Neural progenitor cell (in vitro differentiated cells): ENCODE measurements at places on chromosomes 2 and 18.

DNA sequence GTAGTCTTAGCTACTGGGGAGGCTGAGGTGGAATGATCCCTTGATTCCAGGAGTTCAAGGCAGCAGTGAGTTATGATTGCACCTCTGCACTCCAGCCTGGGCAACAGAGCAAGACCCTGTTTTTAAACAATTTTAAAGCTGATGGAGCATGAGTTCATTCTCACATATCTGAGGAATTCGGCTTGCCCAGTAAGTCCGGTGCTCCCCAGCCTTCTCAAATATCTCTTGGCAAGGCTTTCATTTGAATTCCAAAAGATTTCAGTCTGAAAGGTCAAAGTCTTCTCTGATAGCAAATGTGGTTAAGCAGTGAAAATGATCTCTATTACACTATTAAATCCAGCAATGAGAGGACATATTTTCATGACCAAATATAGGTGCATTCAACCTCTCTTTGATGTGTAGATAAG lies 27.9 kb downstream of the PIEZO2 start:
- DNase-seq = no peak
- no peaks in the 10 kb centered on the region for H3K27me3 ChIP-seq
- no peaks in the 10 kb centered on the region for H3K4me1 ChIP-seq
- H3K36me3 ChIP-seq = no peaks in the 10 kb centered on the region
- H3K4me3 ChIP-seq = no peak overlapping the region

- no peak overlapping the region for H3K4me3 ChIP-seq
Measured at GRCh38 chr18:26394047-26394654, 154.2 kb downstream of the KCTD1 start.

DNA sequence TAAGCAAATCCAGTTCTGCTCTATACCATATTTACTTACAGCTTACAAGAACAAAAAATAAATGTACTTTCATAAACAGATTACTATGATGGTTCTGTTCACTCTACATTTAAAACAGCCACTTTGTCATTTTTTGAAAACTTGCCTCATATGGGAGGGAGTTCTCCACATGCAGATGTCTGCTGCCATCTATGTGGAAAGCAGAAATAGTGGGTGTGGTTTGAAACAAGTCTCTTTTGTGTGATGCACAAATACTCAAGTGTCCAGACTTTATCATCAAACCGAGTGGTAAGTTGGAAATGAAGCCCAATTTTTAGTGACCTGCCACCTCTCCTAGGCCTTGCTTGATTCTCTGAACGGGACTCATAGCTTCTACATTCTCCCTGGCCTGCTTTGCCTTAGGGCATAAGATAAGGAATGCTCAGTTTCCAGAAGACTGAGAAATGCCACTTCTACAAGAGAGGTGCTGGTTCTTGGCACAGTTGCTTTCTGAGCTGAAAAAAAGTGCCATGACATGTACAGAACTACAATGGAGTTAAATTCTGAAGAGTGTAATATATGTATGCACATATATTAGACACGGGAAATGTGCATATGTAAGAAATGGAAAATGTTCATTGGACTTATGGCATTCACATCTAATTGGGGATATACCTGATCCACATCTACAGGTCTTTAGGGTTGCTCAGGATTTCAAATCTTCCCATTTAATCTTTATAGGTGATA lies 221.0 kb downstream of the SLC8A1 start:
- no peaks in the 10 kb centered on the region for H3K36me3 ChIP-seq
- no peak for DNase-seq
- H3K27ac ChIP-seq = no peak overlapping the region
- H3K4me3 ChIP-seq = no peak overlapping the region

- no peaks in the 10 kb centered on the region for H3K27me3 ChIP-seq
- H3K4me3 ChIP-seq = no peak overlapping the region
Measured at GRCh38 chr2:37415128-37415820, 70.8 kb downstream of the QPCT start.

- H3K36me3 ChIP-seq = no peaks in the 10 kb centered on the region
- H3K27me3 ChIP-seq = peaks cover 69% of the 10 kb centered on the region
- no peak overlapping the region for H3K4me3 ChIP-seq
Measured at GRCh38 chr2:29923110-29923721, 1.8 kb upstream of the ALK start.

DNA sequence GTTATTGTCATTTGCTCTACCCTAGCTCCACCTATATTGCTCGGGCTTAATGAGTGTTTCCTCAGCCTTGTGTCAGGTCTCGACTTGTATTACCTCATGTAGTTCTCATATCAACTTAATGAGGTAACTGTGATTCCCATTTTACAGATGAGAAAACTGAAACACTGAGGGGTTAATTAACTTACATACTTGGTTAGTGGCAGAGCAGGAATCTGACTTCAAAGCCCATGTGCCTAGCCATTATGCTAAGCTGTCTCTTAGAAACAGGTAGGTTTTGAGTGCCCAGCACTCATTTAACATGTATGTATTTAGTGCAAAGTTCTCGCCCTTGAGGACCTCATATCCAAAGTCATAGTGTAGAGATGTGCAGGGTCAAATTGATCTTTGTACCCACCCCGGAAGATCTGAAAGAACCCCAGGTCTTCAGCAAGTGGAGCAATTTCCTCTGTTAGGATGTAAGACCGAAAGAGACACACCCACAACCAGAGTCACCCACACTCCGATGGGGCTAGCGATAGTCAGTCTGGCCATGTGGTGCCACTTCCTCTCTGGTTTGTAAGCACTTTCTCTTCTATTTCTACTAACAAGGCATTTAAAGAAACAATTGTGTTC lies 121.0 kb upstream of the SLC39A10 start:
- H3K27me3 ChIP-seq = no peaks in the 10 kb centered on the region
- no peak overlapping the region for H3K4me3 ChIP-seq
- H3K27ac ChIP-seq = no peak overlapping the region
- no peaks in the 10 kb centered on the region for H3K4me1 ChIP-seq

DNA sequence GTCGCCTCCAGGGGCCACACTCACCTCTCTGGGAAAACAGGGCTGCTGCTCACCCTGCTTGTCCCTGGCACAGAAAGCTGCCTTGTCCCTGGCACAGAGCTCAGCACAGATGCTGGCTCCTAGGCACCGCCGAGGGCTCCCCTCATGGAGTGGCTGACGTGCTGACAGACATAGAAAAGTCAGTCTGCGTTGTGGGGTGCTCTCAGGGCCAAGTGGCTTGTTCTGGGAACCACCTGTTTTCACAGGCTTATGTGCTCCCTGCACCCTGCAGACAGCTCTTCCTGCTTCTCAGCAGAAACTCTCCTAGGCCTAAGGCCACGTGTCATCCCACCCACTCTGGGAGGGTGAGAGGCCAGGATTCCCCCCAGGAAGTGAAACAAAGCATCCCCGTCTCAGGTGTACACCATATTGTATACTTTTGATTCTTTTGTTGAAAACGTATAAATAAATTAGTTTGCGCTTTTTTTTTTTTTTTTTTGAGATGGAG lies 84.7 kb upstream of the TMEM200C start:
- H3K4me1 ChIP-seq = peaks cover 9% of the 10 kb centered on the region
- H3K27me3 ChIP-seq = no peaks in the 10 kb centered on the region
- no peaks in the 10 kb centered on the region for H3K36me3 ChIP-seq
- no peak overlapping the region for H3K4me3 ChIP-seq

DNA sequence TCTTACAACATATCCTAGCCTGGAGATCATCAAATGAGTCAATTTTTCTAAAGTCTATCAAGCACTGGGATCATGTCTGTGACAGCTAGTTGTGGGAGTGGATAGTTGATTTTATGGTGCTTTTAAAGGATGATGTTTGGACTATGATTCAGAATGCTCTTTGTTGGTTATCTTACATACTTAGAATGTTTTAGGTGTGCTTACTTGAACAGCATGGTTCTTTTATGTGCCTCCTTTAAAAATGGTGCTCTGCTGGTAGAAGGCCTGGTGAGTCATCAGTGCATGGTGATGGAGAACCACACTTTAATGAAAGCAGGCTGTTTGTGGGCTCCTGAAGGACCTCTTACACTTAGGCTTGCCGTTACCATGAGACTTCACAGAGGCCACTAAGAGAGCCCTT lies 682.7 kb upstream of the FANCL start:
- no peaks in the 10 kb centered on the region for H3K36me3 ChIP-seq
- no peak for DNase-seq
- no peaks in the 10 kb centered on the region for H3K27me3 ChIP-seq
- no peak overlapping the region for H3K4me3 ChIP-seq
- peaks cover 4% of the 10 kb centered on the region for H3K4me1 ChIP-seq
- no peak overlapping the region for H3K27ac ChIP-seq

- no peaks in the 10 kb centered on the region for H3K4me1 ChIP-seq
- no peak overlapping the region for H3K4me3 ChIP-seq
- H3K27me3 ChIP-seq = no peaks in the 10 kb centered on the region
- no peak for DNase-seq
Measured at GRCh38 chr2:80244905-80245584, 59.5 kb downstream of the LRRTM1 start.

GRCh38 chr18:28127763-28128658 lies 48.9 kb downstream of the CDH2 start:
- H3K27ac ChIP-seq = no peak overlapping the region
- peaks cover 44% of the 10 kb centered on the region for H3K4me1 ChIP-seq
- H3K36me3 ChIP-seq = no peaks in the 10 kb centered on the region
- H3K27me3 ChIP-seq = no peaks in the 10 kb centered on the region

DNA sequence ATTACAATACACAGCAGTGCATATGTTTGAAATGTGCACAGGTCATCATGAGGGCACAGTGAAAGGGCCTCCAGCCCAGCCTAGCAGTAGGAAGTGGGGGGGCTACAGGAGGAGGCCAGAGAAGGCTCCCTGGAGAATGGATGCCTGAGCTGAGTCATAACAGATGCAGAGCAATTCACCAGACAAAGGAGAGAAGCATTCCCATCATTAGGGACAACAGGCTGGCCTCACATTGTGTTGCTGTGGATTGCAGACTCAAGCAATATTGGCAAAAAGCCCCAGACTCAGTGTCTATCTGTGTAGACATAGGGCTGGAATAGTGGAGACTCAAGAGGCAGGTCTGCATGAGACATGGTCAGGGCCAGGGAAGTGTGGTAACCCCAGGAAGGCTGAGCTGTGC lies 329.9 kb downstream of the DLGAP1 start:
- DNase-seq = peak; percentile 40
- no peak overlapping the region for H3K4me3 ChIP-seq
- H3K4me1 ChIP-seq = peaks cover 58% of the 10 kb centered on the region
- H3K36me3 ChIP-seq = no peaks in the 10 kb centered on the region
- H3K27ac ChIP-seq = peak overlapping the region; percentile 91

DNA sequence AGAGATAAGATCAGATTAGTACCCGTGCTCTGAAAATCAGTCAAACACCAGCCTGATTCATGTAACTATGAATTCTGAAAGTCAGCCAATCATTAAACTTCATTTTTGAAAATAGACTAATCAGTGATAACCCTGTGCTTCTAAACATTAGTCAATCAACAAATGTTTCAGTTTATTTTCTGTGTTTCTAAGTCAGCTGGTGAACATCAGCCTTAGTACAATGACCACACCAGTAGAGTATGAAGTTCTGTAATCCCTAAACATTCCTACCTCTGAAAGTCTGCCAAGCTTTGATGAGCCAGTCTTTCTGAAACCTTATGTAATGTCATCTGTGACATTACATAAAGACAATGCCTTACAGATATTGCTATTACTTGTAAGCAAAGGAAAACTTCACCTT lies 807.4 kb upstream of the CRIM1 start:
- H3K36me3 ChIP-seq = no peaks in the 10 kb centered on the region
- no peak for DNase-seq
- H3K27me3 ChIP-seq = no peaks in the 10 kb centered on the region
- no peaks in the 10 kb centered on the region for H3K4me1 ChIP-seq

- H3K27ac ChIP-seq = no peak overlapping the region
- DNase-seq = no peak
- H3K27me3 ChIP-seq = no peaks in the 10 kb centered on the region
- H3K4me3 ChIP-seq = no peak overlapping the region
- no peaks in the 10 kb centered on the region for H3K36me3 ChIP-seq
Measured at GRCh38 chr2:39725401-39725800, 53.7 kb downstream of the THUMPD2 start.

DNA sequence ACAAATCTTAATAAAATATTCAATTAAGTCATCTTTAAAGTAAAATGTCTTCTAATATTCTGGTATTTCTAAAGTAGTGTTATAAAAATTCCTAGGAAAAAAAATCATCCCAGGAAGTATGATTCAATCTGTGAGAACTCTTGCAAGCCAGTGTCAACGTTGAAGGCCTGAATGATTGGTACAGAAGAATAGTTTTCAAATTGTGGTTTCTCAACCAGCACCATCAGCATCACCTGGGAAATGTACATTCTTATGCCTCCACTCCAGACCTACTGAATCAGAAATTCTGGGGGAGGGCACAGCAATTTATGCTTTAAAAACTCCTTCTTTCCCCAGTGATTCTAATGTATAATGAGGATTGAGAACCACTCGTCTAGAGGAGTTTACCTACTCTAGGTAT lies 62.3 kb upstream of the C2orf15 start:
- H3K4me3 ChIP-seq = no peak overlapping the region
- DNase-seq = no peak
- no peak overlapping the region for H3K27ac ChIP-seq
- no peaks in the 10 kb centered on the region for H3K36me3 ChIP-seq

- H3K4me1 ChIP-seq = peaks cover 27% of the 10 kb centered on the region
- no peak overlapping the region for H3K27ac ChIP-seq
- DNase-seq = no peak
- no peak overlapping the region for H3K4me3 ChIP-seq
- H3K36me3 ChIP-seq = no peaks in the 10 kb centered on the region
Measured at GRCh38 chr18:3879114-3879835, 429.3 kb downstream of the TGIF1 start.

GRCh38 chr2:45263147-45263546 lies 253.9 kb upstream of the SIX2 start:
- H3K36me3 ChIP-seq = no peaks in the 10 kb centered on the region
- H3K27me3 ChIP-seq = no peaks in the 10 kb centered on the region
- DNase-seq = no peak
- H3K27ac ChIP-seq = no peak overlapping the region

GRCh38 chr2:121211689-121212151 lies 73.3 kb downstream of the TFCP2L1 start:
- no peaks in the 10 kb centered on the region for H3K27me3 ChIP-seq
- no peaks in the 10 kb centered on the region for H3K4me1 ChIP-seq
- no peak overlapping the region for H3K4me3 ChIP-seq
- DNase-seq = no peak

- no peak overlapping the region for H3K27ac ChIP-seq
- no peaks in the 10 kb centered on the region for H3K4me1 ChIP-seq
- H3K27me3 ChIP-seq = no peaks in the 10 kb centered on the region
Measured at GRCh38 chr2:217283460-217283859, 423.6 kb upstream of the TNP1 start.

DNA sequence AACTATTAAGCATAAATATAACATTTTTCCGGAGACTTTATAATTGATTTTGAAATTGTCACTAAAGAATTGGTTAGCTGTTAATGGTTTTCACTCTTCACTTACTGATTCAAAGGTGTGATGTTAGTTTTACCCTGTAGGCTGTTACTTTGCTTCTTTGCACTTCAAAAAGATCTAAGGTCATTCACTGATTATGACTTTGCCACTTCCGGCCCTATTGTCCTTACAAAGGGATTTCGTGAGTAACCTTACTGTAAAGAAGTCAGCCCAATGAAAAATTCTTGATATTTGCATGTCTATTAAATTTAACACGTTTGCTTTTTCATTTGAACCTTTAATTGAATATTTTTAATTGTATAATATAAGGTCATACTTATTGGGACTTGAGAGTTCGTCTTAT lies 61.4 kb downstream of the GREB1L start:
- H3K27me3 ChIP-seq = no peaks in the 10 kb centered on the region
- H3K4me3 ChIP-seq = no peak overlapping the region
- peaks cover 96% of the 10 kb centered on the region for H3K4me1 ChIP-seq
- no peaks in the 10 kb centered on the region for H3K36me3 ChIP-seq

- peak overlapping the region; percentile 79 for H3K27ac ChIP-seq
- H3K4me1 ChIP-seq = peaks cover 22% of the 10 kb centered on the region
- peak; percentile 64 for DNase-seq
Measured at GRCh38 chr2:187519419-187520120, 34.7 kb downstream of the TFPI start.
